ENCODE measurements at places on chromosomes 5 and 9.

GRCh38 chr5:103228588-103228987 lies 30.0 kb upstream of the MACIR start:
- no peak for DNase-seq

- DNase-seq = peak; percentile 33
Measured at GRCh38 chr9:121830441-121831140, 179.2 kb downstream of the DAB2IP start.

- DNase-seq = no peak
Measured at GRCh38 chr5:173395257-173395932, 67.2 kb upstream of the STC2 start.

- no peak for DNase-seq
Measured at GRCh38 chr5:172678902-172679301, 37.8 kb downstream of the NEURL1B start.

DNA sequence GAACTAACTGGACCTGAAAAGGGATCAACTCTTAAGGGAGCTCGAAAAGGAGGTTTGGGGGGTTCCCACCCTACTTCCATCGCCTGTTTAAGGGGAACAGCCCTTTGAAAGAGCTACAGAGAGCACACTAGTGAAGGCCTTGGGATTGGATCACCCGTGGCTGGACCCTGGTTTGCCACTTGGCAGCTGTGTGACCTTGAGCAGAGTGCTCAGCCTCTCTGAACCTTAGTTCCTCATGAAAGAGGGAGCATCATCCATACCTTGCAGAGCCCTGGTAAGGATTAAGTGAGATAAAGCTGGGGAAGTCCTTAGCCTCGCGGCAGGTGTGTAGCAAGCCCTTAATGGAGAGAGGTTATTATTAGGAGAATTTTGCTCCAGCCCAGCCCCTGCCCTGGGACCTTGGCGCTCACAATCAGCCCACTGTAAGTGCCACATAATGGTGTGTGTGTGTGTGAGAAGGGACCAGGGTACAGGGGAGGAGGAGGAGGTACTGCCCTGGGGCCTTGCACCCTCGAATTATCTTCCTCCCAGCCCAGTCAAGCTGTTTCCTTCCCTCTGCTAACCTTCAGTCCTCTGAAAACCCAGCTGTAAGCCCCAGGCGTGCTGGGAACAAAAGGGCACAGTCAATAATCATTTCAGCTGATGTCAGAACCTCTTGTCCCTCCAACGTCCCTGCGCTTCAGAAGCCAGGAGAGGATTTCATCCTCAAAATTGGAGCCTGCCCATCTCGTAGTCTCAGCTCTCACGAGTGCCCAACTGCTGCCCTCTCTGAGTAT lies 42.9 kb downstream of the FOXI1 start:
- DNase-seq = no peak

DNA sequence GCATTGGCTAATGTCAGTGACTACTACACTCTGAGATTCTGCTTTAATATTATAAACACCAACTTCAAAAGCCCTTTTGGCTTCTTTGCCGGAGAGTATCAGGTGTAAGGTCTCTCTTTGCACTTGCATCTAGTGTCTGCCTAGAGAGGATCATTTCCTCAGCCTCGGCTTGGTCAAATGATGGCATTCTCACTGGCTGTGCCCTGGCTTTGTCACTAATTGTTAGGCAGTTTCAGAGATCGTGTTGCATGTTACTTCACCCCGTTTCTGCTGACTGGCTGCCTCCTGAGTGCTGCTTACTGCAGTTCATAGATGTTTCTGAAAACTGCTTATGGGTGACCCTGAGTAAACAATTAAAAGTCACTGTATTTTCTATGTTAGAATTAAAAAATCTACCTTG lies 48.8 kb downstream of the SLC1A3 start:
- no peak for DNase-seq

GRCh38 chr5:78543292-78543691 lies 105.3 kb downstream of the LHFPL2 start:
- DNase-seq = no peak

DNA sequence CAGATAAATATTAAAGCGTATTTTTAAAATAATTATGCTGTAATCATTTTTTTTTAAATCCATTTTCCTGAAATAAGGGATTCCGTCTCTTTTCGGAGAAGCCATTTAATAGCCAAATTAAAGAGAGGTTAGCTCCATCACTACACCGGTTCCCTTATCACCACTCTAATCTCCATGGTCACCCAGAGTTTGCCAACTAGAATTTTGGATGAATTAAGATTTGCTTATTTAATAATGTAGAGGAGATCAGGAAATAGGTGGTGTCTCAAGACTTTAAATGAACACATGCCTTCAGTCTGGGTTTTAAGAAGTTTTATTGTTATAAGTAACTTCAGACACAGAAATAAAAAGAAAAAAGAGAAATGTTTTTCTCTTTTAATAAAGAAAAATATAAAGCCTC lies 151.7 kb downstream of the TTC39B start:
- DNase-seq = no peak

- peak; percentile 91 for DNase-seq
Measured at GRCh38 chr9:128191406-128192046, at the start of gene CIZ1. Gene CIZ1 (minus strand): TSS chr9:128191572. CDS start chr9:128190857, 715 bp downstream.

GRCh38 chr9:121735793-121736770 lies 84.6 kb downstream of the DAB2IP start:
- DNase-seq = no peak

- no peak for DNase-seq
Measured at GRCh38 chr9:125968714-125969374, 221.7 kb downstream of the PBX3 start.

DNA sequence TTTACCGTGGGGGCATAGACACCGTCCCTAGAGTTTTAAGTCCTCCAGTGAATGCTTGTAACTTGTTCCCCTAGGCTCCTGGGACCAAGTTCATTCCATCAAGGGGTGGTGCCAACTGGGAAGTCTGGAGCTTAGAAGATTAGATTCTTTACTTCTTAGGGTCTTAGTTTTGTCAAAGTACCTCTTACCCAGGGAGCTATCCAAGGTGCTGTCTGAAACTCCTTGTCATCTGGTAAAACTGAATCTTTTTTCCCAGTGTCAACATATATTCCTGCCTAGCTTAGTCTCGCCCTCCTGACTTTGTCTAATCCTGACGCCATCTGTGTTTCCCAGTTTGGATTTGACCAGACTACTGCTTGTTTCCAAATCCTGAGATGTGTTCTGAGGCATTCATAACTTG lies 41.6 kb downstream of the MAMDC2 start:
- no peak for DNase-seq

DNA sequence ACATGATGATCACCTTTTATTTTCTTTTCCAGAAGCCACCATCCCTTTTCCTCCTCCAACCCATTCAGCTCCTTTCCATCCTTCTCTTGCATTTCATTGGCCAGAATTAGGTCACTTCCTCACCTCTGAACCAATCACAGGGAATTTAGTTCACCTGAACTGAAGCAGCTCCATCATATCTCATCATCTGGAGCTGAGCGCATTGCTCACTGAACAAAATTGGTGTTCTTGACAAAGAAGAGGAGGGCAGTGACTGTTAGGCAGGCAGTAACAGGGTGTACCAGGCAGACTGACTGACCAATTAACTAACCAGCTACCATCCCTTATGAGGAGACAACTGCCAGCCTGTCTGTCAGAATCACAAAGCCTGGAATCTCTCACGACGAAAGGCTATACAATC lies 1.8 kb upstream of the ZNF354A start:
- no peak for DNase-seq

GRCh38 chr9:16637218-16637617 lies 233.3 kb downstream of the BNC2 start:
- no peak for DNase-seq

GRCh38 chr5:107430071-107430625 lies 240.6 kb downstream of the EFNA5 start:
- no peak for DNase-seq

- no peak for DNase-seq
Measured at GRCh38 chr5:123543438-123543837, 31.5 kb downstream of the CSNK1G3 start.

GRCh38 chr9:124879226-124879625 lies 17.3 kb downstream of the ARPC5L start:
- DNase-seq = no peak

GRCh38 chr5:54993318-54993717 lies 7.9 kb upstream of the ESM1 start:
- DNase-seq = no peak

- no peak for DNase-seq
Measured at GRCh38 chr9:124295159-124295794, 37.5 kb downstream of the NEK6 start.

DNA sequence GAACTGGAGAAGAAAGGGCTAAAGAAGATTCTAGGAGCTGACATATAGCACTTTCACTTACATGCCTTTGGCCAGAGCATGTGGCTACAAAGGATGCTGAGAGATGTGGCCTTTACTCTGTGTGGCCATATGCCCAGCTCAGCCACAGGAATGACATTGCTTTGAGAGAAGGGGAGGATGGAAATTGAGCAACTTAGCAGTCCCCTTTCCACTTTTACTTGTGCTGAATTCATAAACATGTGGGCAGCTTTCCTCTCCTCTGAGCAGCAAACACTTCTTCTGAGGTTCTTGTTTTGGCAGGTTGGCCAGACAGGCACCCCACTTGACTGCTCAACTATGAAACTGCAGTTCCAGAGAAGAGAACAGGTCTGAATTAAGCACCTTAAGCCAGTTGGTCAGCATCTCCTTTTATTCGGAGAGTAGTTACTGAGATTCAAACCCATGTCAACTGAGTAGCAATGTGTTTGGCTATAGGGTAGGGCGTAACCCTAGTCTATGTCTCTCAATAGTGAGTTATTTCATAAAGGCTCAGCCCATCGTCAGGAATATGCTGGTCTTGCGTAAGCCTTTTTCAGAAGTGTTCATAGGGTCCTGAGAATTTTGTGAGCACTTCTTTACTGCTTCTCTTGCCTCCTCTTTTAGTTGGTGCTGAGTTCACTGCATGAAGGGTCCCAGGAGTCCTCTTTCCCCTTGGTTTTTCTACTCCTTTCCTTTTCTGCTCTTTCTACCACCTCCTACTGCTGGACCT lies 134.5 kb downstream of the PALM2AKAP2 start:
- DNase-seq = peak; percentile 30

- DNase-seq = no peak
Measured at GRCh38 chr5:143153332-143154119, 250.0 kb downstream of the NR3C1 start.

DNA sequence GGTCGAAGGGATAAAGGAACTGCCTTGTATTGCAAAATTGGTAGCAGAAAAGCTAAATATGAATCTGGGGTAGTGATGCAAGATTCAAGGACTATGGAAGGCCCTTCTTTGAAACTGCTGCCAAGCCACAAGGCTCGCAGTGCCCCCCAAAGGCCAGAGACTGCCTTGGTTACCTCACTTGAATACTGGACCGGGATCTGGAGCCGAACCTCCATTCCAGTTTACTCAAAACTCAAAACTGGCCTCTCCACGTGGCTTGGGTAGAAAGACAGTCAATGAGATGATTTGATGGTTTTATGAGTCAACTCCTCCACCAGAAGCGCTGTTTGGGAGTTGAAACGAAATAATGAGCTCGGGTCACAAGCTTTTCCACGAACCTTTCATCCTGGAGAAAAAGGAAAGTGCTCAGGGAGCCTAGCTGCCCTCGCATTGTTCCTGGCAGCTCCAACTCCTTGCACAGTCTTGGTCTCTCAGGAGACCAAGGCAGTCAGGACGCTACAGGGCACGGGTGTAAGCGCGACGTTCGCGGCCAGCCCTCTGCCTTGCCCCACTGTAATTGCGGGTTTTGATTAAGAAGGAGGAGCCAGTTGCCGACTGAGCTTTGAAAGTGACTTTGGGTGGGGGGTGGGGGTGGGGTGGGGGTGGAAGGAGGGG lies 2.8 kb downstream of the ST8SIA4 start:
- DNase-seq = peak; percentile 89

DNA sequence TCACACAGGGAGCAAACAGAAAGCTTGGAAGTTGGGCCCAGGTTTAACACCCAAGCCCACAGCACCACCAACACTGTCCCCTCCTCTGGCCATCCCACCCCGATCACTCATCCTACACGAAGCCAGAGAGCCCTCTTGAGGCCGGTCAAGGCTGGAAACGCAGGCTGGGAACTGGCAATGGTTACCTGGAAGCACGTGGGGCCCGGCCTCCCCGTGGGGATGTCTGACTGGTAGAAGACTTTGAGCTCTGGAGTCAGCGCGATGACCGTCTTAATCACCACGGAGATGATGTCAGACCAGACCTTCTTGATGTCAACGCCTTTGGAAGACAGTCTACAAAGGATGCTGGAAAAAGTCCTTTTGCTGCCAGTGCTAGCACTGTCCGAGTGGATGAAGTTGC lies 104.1 kb downstream of the TTLL11 start:
- DNase-seq = peak; percentile 42

- no peak for DNase-seq
Measured at GRCh38 chr5:69103521-69103920, 9.7 kb downstream of the SLC30A5 start.

- DNase-seq = no peak
Measured at GRCh38 chr9:110148384-110148783, 59.6 kb downstream of the C9orf152 start.

- no peak for DNase-seq
Measured at GRCh38 chr9:137369061-137369787, 53.7 kb downstream of the EXD3 start.

GRCh38 chr9:92607773-92608172 lies 62.2 kb downstream of the IPPK start:
- DNase-seq = no peak

DNA sequence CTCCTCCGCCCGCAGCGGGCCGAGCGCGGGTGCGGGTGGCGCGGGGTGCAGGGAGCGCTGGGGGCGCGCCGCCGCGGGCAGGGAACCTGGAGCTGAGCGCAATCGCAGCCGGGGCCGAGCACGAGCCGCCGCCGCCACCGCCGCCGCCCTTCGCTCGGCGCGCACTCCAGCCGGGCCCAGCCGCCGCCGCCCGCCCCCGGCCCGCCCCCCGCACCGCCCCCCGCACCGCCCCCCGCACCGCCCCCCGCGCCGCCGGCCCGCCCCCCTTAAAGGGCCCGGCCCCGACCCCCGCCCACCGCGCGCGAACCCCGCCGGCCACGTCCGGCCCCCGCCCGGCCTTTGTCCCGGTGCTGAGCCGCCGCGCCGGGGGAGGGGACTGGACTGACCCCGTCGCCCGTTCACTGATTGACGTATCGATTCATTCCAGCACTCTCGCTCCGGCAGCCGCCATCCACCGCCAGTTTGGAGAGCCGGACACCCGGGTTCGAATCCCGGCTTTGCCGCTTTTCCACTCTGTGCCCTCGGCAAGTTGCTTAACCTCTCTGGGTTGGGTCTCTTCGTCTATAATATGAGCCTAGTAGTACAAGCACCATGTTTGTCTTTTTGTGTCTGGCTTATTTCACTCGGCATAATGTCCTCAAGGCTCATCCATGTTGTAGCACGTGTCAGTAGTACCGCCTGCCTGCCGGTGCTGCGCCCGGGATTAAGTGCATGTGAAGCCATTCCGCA lies at the start of gene SH3PXD2B:
Gene SH3PXD2B, minus strand, starts transcription at position 168 of the 729 bp plus-strand sequence. CDS start 173 bp downstream, outside the sequence.
- DNase-seq = peak; percentile 77

GRCh38 chr5:172630986-172631385 lies 10.1 kb upstream of the NEURL1B start:
- DNase-seq = no peak

- DNase-seq = no peak
Measured at GRCh38 chr9:71885467-71885866, 25.5 kb downstream of the ABHD17B start.

- peak; percentile 60 for DNase-seq
Measured at GRCh38 chr5:73380710-73381589, 67.6 kb downstream of the FOXD1 start.

- no peak for DNase-seq
Measured at GRCh38 chr5:23740029-23740428, 232.6 kb downstream of the PRDM9 start.

GRCh38 chr9:132537352-132537751 lies 45.1 kb upstream of the BARHL1 start:
- DNase-seq = no peak

Data from activated CD8-positive, alpha-beta memory T cell treated with anti-CD3 and anti-CD28 coated beads for 24 hours (primary cell).